ENCODE measurements at places on chromosomes 1 and 21.

- DNase-seq, result no peak
These were observed 7.1 kb upstream of the IER5 start for GRCh38 chr1:181081395-181081794.

DNA sequence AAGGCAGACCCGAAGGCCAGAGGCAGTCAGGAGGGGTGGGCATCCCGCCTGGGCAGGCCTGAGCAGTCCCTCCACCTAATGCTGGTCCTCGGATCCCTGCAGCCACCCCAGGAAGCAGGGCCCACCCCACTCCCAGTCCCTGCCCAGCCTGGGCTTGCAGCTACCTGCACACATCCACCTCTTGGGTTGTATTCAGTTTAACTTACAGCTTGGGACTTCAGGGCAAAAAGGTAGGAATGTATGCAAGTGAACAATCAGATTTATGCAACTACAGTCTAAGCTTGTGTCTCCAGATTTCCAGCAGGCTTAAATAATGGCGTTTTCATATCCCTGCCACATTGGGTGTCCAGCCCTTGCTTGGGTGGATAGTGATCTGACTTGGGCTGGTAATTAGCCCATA, 17.4 kb downstream of the LDLRAP1 start:
- no peak for DNase-seq

- DNase-seq, result no peak
These were observed at the start of gene TAS1R1 for GRCh38 chr1:6554907-6555778. Gene TAS1R1, plus strand, starts transcription at chr1:6555307. Its CDS starts 67 bp downstream, at chr1:6555374.

- DNase-seq, result no peak
These were observed 30.8 kb upstream of the PTGFRN start for GRCh38 chr1:116878804-116879477.

- DNase-seq, result no peak
These were observed 47.0 kb upstream of the ATF3 start for GRCh38 chr1:212561501-212561931.

GRCh38 chr1:233671286-233671685, 57.4 kb downstream of the KCNK1 start:
- no peak for DNase-seq

DNA sequence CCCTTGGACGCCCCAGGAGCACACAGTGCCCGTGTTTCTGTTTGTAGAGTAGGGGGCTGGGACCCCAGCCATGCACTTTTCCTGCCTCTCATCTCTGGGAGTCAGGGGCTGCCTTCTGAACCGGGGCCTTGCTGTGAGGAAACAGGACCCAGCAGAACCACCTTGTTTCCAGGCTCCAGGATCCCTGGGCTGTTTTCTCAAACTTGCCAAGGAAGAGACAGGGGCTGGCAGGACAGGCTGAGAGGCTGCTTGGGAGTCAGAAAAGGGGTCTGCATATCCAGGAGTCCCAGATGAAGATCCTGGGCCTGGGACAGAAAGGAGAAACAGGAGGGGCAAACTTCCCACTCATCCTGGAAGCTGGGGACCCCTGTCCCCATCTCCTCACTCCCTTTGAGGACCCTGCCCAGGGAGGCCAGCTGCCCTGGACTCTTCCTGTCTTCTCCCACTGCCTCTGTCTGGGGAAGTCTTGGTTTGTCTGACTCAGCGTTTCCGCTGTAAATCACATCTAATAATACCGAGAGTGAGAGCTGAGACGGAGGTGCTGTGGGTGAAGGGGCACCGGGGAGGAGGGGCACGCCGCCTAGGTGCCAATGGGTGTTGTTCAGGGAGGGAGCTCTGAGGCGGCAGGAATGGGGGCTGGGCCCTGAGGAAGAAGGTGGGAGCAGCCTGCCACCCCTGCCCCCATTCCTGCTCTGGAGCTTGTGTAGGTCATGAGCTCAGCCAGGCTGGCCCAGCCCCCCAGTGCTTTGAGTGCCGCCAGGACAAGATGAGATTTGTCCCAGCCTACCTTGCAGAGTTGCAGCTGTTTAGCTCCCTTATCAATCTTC, 16.7 kb downstream of the POU3F1 start:
- DNase-seq, result no peak

DNA sequence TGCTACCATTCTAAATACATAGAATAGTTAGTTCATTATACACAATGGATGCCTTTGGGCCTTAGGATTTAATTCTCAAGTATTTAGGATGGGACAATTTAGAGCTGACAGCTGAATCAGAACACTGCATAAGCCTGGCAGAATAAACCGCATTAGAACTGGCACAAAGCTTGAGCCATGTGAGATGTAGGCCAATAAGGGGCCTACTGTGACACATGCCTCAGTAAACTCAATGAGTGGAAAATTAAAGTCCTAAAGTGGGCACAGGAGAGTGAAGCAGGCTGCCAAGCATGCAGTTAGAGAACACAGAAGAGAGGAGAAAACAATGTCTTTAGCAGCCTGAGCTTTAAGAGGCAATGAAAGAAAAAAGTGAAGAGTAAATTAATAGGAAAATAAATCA, 24.3 kb downstream of the SCYL3 start:
- DNase-seq, result no peak

DNA sequence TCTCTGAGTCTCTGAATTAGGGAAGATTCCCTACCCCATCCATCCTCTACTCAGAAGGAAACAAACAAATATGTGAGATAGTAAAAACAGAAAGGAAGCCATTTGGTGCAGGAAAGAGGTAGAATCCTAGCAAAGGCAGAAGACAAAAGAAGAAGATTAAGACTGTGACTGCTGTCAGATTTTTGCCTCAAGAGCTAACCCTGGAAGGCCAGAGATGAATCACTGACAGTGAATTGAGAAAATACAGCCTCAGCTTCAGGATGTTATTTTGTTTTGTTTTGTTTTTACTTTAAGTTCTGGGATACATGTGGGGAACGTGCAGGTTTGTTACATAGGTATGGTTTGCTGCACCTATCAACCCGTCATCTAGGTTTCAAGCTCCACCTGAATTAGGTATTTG, 31.7 kb downstream of the DSTYK start:
- no peak for DNase-seq

DNA sequence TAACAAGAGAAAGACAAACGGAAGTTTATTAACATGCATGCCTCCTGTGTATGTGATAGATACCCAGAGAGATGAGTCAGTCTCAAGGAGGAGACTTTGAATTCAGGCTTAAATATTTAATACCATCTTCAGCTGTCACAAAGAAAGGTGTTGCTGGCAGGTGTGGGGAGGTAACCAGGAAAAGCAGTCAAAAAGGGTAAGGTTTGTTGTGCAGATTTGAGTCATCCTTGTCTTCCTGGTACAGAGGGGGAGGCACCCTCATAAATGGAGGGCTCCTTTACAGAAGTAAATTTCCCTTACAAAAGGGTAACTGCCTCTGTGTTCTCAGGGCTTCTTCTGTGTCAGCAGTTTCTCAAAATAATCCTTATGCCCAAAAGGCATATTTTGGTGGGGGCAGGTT, 75.2 kb upstream of the B3GALT5 start:
- no peak for DNase-seq

- DNase-seq, result no peak
These were observed 13.4 kb downstream of the C1orf174 start for GRCh38 chr1:3886691-3887090.

DNA sequence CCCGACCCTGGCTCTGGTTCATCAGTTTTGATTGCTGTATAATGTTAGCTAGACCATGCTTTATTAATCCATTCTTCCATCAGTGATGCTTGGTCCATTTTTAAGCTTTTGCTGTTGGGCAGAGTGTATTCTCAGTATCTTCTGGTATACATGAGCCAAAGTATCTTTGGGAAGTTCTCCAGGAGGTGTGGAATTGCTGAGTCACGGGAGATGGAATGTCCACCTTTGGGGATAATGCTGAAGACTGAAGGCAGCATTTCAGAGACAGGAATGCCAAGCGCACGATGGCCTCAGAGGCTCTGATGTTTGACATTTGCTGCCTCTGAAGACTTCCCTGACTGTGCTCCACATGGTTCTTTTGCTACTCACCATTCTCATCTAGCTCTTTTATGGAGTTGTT, 266.3 kb upstream of the KAZN start:
- no peak for DNase-seq

GRCh38 chr1:156126043-156126629, 11.6 kb downstream of the LMNA start:
- peak; percentile 75 for DNase-seq

GRCh38 chr1:55320891-55321290, 105.7 kb upstream of the USP24 start:
- DNase-seq, result no peak

GRCh38 chr1:181396171-181396670, 87.1 kb upstream of the CACNA1E start:
- DNase-seq, result no peak

GRCh38 chr1:204967451-204967850, 75.6 kb upstream of the CNTN2 start:
- no peak for DNase-seq

DNA sequence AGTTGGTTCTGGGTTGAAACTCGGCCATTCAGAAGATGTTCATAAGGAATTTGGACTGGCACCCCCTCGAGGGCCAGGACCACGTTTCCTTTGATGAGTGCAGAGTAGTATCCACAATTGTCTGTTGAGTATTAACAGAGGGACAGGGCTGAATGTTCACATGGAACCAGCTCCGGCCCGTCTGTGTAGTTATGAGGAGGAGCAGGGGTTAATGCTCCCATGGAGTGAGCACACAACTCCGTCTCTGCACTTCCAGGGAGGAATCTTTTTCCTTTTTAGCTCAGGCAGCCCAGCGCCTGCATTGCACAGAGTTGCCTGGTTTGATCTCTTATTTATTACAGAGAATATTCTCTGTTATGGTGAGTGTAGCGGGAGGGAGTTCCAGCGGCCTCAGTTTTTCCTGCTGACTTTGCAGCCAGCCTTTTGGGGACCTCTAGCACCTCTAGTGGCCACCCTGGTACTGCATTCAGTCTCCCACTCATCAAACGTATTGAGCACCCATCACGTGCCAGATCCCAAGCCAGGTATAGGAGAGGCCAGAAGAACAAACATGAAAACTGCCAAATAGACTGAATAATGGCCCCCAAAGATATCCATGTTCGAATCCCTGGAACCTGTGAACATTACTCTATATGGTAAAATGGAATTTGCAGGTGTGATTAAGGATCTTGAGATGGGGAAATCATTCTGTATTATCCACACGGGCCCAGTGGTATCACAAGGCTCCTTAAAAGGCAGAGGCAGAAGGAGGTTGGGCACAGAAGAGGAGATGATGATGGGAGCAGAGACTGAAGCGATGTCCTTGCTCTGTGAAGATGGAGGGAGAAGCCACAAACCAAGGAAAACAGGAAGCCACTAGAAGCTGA, 167.7 kb upstream of the CSF3R start:
- no peak for DNase-seq

Measured in smooth muscle cell of the brain vasculature (primary cell).